ENCODE measurements at places on chromosomes 2 and 18.

- no peak for DNase-seq
Observed at GRCh38 chr2:182220998-182221397, 205.8 kb downstream of the PDE1A start.

GRCh38 chr2:51620796-51621195, 588.9 kb upstream of the NRXN1 start:
- DNase-seq = no peak

- DNase-seq = no peak
Observed at GRCh38 chr2:220946552-220946951, 625.6 kb downstream of the EPHA4 start.

- no peak for DNase-seq
Observed at GRCh38 chr2:181910028-181910831, 18.7 kb downstream of the ITPRID2 start.

GRCh38 chr2:30441023-30441422, 6.0 kb upstream of the LCLAT1 start:
- DNase-seq = no peak

DNA sequence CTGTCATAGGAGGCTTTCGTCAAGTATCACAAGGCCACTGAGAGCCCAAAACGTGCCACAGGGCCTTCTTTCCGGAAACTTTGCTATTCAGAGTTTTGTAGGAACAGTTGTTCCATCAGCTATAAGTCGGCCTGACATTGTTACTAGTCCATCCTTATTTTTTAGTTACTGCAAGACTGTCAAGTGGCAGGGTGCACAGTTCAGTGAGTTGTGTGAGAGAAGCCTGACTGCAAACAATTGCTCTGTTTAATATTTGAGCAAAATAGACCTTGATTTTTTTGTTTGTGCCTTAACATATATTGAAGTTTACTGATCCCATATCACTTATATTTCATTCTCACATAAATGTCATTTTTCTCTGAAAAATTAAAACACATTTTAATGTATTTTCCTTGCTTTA, 110.1 kb downstream of the GALNT1 start:
- no peak for DNase-seq

DNA sequence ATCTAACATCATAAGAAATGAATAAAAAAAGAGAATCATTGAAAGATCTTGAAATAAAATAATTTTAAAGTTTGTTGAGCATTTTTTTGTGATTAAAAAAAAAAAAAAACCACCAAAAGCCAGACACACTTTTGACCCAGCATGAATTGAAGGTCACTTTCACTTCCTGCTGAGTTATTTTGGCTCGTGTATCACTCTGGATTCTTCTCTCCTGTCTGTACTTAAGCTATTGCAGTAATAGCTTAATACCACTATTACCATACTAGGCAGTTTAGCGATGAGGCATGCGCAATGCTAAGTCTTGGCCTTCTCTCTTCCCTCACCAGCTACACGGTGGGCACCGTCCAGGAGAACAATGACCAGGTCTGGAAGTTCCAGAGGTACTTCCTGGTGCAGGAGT, 54.5 kb upstream of the SPP2 start:
- DNase-seq = no peak

DNA sequence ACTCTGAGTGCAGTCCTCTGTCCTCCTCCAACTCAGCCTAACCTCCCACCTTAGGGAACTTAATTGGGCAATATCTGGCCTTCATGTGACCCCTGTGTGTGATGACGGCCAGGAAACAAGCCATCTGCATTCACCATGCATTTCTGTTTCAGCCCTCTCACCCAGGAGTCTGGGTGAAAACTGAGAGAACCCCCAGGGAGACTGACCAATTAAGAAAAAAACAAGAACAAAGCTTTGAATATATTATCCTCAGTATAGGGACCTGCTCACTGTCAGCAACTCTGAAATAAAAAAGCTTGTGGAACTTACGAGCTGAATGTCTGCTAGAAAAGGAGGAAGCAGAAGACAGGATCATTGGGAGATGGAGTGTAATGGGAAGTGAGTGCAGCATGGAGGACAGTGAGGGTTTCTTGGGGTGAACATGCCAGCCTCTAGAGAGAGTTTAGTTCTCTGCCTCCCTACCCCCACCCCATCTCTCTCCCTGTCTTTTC, 9.5 kb downstream of the MAPRE2 start:
- DNase-seq = no peak

DNA sequence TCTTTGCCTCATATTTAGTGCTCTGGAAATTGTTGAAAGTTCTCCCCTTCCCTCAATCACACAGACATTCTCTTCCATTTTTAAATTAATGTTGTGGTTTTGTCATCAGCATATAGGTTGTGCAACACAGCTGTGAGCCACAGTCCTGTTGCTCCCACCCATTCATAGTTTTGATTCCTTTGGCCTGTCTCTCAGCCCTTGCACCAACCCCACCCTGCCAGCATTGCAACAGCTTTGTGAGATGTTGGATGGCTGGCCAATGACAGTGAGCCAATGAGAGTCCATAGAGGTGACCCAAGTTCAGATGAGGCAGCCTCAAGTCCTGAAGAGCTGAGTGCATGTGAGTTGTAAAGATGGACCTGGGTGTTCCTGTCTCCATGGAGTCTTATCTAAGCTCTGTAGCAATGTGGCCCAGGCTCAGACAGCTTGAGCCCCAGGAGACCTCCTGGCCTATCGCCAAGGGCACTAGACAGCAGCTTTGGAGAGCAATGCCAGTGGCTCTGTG, 775.5 kb downstream of the RNF144A start:
- DNase-seq = no peak

DNA sequence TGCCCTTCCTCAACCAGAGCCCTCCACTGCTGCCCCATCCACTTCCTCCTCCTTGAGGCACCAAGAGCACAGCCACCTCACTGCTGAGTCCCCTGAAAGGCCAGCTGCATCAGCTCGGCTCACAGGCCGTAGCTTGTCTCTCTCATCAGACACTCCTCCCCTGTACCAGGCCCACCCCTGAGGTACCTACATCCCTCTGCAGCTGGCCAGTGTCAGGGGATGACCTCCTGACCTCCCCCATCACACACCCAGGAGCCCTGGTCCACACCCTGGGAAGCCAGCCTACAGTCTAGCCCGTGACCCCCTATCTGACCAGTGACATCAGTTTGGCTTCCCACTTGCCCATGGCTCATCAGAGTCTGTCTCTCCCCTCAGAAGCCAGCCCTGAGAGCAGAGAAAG, 205.6 kb downstream of the TNS1 start:
- DNase-seq = no peak

DNA sequence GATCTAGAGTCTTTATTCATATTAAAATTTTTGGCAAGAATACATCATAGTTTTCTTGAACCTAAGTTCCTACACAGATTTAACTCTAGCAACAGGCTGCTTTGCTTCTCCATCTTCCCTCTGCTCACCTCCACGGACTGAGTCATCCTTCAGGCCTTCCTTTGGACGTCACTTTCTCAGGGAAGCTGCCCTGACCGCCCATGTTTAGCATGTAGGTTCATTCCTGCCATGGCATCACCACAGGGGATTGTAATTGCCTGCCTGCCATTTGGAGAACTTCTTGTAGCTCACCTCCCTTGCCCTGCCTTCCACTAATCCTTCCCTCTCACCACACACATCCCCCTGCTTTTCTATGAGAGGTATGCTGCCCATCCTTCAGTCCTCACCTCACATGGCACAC, 43.9 kb upstream of the B3GNT2 start:
- DNase-seq = no peak

DNA sequence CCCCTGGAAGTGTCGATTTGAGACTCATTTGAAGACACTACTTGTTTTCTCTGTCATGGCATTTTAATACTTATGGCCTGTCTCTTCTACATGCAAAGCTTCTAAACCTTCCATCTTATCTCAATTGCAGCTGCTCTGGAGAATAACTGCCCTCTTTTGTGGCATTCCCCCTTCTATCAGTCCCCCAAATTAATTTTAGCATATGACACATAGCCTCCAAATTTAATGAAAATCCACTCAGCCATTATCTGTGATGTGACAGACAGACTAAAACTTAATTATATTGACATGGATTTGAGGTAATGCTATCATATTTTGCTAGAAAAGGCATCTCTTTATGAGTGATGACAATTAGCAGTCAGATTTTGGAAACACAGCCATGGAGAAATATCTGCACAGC, 71.2 kb downstream of the LRRTM1 start:
- no peak for DNase-seq

GRCh38 chr18:67815280-67815679, 298.8 kb upstream of the DSEL start:
- no peak for DNase-seq

DNA sequence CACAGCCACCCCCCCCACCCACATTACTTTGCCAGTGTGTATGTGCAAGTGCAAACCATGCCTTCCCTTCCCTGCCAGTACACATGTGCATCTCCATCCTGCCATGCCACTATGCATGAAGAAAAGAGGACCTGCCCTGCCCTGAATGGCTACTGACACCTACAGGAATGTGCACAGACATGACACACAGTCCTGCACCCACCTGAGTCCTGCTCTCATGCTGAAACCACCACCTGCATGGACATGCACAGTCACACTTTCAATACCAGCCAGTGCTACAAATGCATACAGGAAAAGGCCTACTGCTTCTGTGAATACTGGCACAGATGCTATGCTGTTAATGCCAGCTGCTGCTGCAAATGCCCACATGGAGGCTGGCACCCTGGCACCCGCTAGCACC, 334.4 kb upstream of the DLGAP1 start:
- no peak for DNase-seq

GRCh38 chr18:66317243-66318090, 286.4 kb downstream of the CDH19 start:
- DNase-seq = no peak

DNA sequence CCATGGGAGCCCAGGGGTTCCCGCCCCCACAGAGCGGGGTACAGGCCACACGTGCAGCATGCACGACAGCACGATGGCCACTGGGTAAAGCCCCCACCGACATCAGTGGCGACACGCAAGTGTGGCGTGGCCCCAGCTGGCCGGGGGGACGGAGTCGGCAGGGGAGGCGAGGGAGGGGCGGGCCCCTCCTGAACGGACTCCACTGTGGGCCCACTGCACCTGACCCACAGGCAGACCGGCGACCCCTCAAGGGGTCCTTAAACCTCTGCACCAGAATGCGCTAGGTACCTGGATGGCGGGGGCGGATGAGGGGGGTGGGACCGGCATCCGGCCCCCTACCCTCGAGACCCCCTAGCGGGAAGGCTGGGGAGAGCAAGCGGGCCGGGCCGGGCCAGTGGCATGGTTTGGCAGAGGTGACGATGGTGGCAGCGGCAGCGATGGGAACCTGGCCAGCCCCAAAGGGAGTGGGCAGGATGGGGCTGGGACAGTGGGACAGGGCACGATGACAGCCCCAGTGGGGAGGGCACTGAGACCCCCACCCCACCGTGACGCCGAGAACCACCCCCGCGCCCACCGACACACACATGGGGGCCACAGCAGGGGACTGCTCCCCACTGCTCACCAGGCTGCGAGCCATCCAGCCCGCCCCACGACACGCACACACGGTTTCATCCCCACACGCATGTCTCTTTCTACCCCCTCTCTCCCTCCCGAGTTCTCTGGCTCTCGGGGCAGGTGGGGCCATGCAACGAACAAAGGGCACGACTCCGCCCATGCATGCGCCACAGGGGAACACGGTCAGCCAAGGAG, 91.9 kb upstream of the ANKRD30BL start:
- no peak for DNase-seq

DNA sequence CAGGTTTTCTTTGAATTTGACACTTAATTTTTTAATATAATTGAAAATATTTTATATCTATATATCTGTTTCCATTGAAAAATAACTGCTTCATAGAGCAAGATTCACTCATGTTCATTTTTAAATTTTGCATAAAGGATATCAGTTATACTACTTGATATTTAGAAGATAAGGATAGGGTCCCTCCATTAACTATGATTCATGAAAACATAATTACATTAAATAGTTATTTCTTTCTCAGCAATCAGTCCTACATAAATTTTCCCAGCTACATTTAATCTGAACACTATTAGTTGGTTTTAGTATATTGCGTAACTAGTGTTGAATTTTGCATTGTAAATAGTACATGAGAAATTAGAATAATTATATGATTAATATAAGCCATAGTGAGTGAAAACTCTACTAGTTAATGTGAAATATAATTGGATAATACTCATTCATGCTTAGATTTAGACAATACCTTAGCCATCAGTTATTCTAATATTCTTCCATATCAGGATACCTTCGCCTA, 42.7 kb downstream of the LRP1B start:
- no peak for DNase-seq

DNA sequence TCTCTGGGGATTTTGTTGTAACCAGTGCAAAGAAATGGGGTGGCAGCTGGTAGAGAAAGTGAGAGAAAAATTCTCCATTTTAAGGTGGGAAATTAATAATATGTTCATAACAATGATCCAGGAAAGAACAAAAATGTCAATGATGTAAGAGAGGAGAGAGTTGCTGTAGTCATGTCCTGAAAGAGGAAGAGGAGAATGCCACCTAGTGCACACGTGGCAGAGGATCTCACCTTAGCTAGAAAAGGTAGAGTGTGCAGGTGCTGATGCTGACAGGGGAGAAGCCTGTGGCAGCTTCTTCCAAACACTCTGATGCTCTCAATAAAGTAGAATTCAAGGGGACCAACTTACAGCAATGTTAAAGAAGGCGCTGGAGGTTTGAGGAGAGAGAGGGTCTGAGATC, 282.9 kb upstream of the PKDCC start:
- no peak for DNase-seq

DNA sequence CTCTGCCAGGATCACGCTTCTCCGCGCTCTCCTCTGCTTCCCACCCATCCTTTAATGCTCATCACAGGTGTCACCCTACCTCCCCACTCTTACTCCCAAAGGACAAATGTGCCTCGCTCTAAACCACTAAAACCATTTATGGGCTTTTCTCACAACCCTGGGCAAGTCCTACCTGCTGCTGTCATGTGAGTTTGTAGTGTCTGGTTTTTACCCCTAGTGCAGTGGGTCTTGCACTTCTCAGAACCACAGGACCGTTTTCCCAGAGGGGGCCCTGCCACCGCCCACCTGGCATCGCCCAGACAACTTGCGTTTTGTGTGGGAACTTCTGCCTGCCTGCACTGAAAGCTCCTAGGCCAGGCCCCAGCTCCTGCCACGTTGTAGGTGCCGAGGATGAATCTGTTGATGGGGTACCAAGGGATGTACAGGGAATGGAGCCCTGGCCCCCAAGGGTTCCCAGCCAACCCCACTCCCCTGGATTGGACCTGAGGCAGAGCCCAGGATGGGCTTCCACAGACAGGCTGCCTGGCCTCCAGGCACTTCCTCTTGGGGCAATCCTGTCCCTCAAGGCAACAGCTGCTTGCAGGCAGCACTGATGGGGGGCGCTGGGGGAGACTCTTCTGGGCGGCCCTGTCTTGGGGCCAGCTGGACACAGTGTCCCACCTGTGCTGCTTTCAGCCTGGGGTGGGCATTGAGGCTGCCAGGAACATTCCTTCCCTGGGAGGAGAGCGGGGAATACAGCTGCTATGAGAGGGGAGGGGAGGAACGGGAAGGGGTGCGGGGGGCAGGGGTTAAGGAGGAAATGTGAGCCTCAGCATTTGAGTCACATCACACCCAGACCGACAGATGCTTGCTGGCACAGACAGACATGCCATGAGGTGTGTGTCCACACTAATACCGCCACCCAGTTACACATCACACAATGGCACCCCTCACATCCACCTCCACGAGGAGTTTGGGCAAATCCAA, 176.3 kb downstream of the ZFP36L2 start:
- no peak for DNase-seq

GRCh38 chr2:11490194-11490593, 24.2 kb upstream of the E2F6 start:
- no peak for DNase-seq

GRCh38 chr2:98876741-98877140, 59.3 kb downstream of the CRACDL start:
- DNase-seq = no peak

- no peak for DNase-seq
Observed at GRCh38 chr2:46717344-46718121, 198.1 kb downstream of the MCFD2 start.

Data from activated naive CD4-positive, alpha-beta T cell treated with Interleukin-2 at 50 U/mL for 16 hours (primary cell).